ENCODE measurements at places on chromosomes 6 and 20. TPM values are rescaled to one million over a fixed set of nuclear protein-coding genes. Genes with fewer than 3 reads are reported as not detected.

Gene TNFRSF6B
- 7.5 TPM for total RNA-seq

Gene BCL2L1
- total RNA-seq: 129 TPM

Gene HCK
- total RNA-seq: not detected

Gene RAB32
- total RNA-seq: 123 TPM

Gene SLC52A3
- 1.3 TPM for total RNA-seq

Gene PPIL4
- total RNA-seq: 21.5 TPM

Gene SEL1L2
- not detected for total RNA-seq

Gene RPP21
- total RNA-seq: 39.5 TPM

Gene SNX9
- 40.2 TPM for total RNA-seq

Gene RSPO3
- not detected for total RNA-seq

Gene RBM38
- 7.2 TPM for total RNA-seq

Gene HINT3
- 28.0 TPM for total RNA-seq

Gene RIPPLY2
- total RNA-seq: not detected

Gene TSPO2
- total RNA-seq: not detected

Gene RAB44
- not detected for total RNA-seq

Gene KCNK17
- total RNA-seq: not detected

Gene CYP21A2
- not detected for total RNA-seq

Gene SLC16A10
- not detected for total RNA-seq

Gene MARCKS
- 87.2 TPM for total RNA-seq

Gene ULBP2
- 11.1 TPM for total RNA-seq

Gene DTNBP1
- 3.1 TPM for total RNA-seq

Gene SYNJ2
- total RNA-seq: 13.3 TPM
